ENCODE measurements at places on chromosomes 3 and 15.

DNA sequence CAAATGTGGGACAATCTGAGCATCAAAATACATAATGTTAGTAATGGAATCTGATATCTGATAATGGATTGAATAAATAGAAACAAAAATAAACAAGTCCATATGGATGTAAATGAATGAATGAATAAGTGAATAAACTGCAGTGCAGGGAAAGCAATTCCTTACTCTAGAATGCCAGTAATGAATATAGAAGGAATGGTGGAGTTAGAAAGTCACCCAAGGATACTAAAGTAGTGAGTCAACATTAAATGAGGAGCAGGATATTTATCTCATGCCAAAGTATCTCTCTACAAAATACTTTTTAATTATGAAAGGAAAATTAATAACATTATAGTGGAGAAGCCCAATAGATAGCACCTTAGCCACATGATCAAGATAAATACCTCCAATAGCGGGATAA lies 300.3 kb downstream of the FEZF2 start:
- DNase-seq = no peak

- DNase-seq = no peak
Measured at GRCh38 chr3:25478964-25479726, 51.1 kb downstream of the RARB start.

DNA sequence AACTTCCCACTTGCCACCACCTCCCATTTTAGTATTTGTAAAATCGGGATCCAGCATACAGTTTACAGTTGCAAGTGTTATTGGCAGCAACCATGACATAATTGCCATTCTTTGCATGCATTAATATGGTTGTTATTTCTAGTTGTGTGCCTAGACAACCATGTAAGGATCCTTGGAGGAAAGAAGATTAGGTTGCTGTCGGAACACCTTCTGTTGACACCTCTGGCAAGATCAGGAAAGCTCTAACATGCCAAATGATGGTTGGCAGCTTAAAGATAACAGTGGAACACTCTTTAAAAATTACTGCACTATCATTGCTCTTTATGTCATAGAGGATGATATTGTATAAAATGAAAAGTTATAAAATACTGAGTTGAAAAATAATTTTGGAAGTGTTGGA lies 313.5 kb upstream of the RARB start:
- no peak for DNase-seq

GRCh38 chr3:73324203-73325155 lies 263.0 kb downstream of the EBLN2 start:
- no peak for DNase-seq

GRCh38 chr3:177069514-177070329 lies 127.6 kb downstream of the TBL1XR1 start:
- DNase-seq = no peak

- peak; percentile 18 for DNase-seq
Measured at GRCh38 chr3:75192146-75192616, 471.9 kb upstream of the FRG2C start.

DNA sequence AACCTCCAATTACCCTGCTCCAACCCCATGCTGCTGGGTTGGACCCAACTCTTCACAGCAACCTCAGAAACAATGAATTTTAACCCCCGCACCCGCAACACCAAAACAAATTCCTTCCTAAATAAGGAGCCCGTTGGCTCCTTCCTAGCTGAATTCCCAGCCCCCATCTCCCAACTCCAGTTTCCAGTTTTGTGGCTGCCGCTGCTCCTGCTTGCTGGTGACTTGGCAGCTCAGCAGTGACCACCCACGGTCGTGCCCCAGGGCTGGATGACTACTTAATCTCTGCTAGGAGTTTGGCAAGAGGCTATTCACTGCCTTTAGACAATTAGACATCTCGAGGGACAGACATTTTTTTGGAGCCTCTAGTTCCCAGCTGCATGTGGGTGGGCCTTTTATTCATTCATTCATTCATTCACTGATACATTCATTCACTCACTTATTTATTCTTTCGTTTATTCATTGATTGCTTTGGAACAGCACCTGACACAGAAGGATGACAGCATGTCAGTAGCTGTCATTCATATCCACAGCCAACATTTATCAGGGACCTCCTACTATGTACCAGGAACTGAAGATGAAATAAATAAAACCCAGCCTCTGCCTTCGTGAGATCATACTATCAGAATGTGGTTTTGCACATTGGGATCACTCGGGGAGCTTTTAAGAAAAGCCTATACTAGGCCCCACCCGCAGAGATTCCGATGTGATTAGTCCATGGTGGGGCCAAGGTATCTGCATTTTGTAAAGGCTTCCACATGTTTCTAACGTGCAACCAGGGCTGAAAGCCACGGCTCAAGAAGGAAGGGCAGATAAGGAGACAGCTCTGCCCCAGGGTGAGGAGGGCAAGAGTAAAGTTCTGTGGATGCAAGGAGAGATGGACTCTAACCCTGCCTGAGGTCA lies 256.5 kb downstream of the SHQ1 start:
- no peak for DNase-seq

- DNase-seq = no peak
Measured at GRCh38 chr15:42163947-42164550, 7.6 kb upstream of the PLA2G4F start.

- DNase-seq = no peak
Measured at GRCh38 chr3:109268181-109268580, 48.1 kb downstream of the DPPA2 start.
